ENCODE measurements at places on chromosomes 1 and 21. TPM values are rescaled to one million over a fixed set of nuclear protein-coding genes. Genes with fewer than 3 reads are reported as not detected.

DNA sequence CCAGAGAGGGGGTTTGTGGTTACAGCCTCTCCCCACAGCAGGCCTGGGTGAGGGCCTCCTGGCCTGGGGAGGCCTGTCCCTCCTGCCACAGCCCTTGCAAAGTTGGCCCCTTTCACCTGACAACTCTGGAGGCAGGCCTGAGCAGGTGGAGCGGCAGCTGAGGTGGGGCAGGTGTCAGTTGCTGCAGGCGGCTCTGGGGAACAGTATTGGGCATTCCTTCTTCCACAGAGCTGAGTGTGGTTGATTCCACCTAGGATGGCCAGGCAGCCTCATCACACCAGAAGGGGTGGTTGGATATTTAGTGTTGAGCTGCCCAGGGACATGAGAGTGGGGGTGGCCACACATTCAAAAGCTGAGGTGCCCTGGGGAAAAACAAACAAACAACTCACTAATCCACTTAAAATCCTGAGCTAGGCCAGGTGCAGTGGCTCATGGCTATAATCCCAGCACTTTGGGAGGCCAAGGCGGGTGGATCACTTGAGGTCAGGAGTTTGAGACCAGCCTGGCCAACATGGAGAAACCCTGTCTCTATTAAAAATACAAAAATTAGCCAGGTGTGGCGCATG, 31.1 kb downstream of the PIGP start:
- no peak for DNase-seq

- DNase-seq: no peak
Observed at GRCh38 chr21:44438531-44439210, 16.6 kb upstream of the LRRC3 start.

Gene CADM3
- total RNA-seq: not detected

GRCh38 chr1:31934706-31935629, 3.2 kb downstream of the PTP4A2 start:
- peak; percentile 77 for DNase-seq
